Suprapubic skin (tissue), 4 donors: ENCODE measurements at places on chromosomes 5 and 9. TPM values are rescaled to one million over a fixed set of nuclear protein-coding genes. Genes with fewer than 3 reads are reported as not detected.

The URM1 gene
- total RNA-seq: 30.2 TPM

DNA sequence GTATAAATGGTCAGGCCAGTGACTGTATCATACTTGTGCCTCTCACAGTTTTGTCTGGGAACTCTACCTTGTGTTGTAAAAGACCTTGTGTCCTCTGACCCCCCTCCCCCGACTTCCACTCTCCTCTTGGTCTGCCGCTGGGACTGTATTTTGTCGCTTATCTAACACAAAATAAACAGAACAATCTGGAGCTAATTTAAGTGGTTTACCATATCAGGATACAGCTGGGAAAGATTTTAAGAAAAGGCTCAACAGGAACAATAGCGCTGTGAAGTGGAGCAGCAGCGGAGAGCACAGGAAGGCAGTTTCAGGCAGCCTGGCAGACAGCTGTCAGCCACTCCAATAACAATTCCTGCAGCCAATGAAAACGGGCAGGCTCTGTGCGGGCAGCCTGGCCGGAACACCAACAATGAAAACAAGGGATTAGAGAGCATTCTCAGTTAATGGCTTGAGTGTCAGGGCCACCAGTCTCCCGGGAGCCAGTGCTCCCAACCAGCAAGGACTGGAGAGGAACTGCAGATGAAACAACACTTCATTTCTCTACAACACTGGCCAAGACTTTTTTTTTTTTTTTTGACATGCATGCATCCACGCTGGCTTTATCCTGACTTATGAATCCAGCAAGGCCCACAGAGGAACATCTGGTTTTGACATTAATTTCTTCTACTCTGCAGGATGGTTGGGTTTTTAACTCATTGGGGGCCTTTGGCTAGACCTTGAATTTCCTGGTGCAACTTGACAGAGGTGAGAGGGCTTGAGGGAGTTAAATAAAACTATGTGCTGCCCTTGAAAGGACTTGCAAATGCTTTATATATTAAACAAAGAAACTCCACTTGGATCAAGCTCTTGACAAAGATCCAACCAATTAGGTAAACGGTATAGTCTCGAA lies 76.7 kb downstream of the ARSB start:
- DNase-seq: no peak

The NPR3 gene
- total RNA-seq: 7.4 TPM

DNA sequence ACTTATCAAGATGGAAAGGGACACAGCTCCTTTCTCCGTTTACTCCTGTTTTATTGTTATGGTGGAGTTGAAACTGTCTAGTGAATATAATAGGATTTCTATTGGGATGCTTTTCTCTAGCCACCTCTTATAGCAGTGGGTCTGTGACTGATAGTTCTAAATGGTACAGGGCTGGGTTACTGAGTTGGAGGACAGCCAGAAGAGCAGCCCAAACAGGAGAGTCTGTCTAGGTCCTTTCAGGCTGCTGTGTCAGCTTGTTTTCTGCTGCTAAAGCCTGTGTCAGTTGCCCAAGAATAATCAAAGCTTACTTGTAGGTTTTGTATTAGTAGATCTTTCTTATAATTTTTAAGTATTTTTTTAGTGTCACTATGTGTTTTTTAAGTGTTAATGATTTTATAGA lies 356.0 kb upstream of the SEMA6A start:
- no peak for DNase-seq

DNA sequence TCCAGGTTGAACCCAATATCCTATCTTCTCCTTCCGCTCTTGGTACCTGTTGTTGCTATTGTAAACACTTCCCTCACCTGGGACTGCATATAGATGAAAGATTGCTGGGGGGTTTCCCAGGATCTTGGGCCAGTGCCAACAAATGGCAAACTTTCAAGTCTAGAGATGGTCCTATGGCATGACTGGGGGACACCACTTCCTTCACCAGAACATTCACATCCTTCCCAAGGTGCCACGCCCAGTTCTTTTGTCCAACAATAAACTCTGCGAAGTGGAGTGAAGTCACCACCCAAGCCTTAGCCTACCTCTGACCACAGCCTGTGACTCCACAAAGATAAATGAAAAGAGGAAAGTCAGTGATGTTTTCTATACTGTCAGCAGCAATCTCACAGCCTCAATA lies 34.4 kb downstream of the DOCK8 start:
- no peak for DNase-seq

DNA sequence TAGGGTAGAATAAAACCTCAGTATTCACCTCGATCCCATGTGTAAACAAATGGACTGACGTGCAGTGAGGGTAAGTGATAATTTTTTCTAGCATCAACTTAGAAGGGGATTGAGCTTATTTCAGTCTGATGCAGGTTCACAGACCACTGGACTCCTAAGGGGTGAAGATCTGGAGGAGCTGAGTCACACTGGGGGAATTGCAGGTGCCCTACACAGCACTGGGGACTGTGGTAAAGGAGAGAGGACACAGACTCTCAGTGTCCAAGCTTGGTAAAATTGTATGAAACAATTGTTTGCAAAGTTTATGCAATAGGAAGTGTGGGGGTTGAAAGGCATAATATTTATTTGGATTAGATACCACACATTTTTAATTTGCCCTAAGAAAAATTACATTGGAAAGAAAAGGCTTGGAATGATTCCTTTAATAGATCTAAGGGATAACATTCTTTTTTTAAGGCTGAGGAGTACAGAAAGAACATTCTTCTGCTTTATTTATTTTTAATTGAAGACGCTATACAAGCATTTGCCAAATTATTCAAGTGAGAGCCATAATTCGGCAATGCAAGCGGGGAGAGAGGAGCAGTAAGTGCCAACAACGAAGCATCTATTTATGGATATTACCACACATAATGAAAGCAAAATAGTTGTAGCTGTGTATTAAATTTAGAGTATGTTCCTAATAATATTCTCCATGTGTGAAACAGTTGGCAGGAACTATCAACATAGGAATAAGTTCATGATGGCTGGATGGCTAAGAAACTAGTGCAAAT lies 766.9 kb upstream of the ADAMTS16 start:
- DNase-seq: no peak

DNA sequence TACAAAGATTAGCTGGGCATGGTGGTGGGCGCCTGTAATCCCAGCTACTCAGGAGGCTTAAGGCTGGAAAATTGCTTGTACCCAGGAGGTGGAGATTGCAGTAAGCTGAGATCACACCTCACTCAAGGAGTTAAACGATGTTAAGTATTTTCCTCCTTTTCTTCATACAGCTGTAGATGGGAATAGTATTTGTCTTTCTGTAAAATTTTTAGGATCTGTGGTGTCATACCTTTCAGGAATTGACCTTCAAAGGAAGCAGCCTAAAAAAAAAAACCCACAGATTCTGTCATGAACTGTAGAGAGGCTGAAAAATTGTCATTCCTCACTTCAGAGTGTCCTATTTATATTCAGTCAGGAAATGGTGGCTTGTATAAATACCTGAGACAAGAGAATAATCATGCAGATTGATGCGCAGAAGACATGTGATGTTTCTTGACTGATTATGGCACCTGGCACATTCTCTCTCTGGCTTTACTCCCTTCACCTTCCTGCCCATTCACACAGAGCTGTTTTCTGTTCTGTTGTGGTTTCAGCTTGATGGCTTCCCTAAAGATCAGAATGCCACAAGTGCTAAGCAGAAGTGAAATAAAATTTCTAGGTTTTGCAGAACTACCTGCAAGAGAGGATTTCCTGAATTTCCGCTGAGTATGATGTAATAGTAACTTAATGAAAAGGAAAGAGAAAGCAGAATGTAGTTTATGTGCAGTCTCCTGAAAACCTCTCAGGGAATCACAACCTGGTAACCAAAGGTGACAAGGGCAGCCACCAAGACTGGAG lies 3.8 kb downstream of the IFNA1 start:
- no peak for DNase-seq

DNA sequence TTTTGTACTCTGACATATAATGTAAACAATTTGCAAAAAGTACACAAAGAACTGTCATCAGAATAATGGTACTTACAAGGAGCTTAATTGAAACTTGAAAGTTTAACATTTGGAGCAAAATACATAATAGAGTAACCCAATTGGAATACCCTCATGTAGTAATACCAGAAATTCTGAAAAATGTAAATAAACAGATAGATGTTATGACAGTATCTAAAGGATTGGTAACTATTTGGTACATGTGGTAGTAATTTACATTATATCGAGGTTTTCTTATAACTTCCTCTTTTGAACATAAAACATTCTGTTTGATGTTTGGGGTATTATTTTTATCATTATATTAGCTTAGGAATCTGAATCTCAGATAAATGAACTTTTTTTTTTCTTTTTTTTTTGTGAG lies 211.7 kb upstream of the ELL2 start:
- DNase-seq: no peak

GRCh38 chr5:159252195-159252594 lies 10.9 kb upstream of the UBLCP1 start:
- DNase-seq: no peak

The PCDHGA6 gene
- 3.3 TPM for total RNA-seq

GRCh38 chr9:70044490-70045307 lies 1.1 kb downstream of the MAMDC2 start:
- DNase-seq: no peak

- no peak for DNase-seq
Observed at GRCh38 chr9:87950296-87950695, 24.0 kb downstream of the CDK20 start.

DNA sequence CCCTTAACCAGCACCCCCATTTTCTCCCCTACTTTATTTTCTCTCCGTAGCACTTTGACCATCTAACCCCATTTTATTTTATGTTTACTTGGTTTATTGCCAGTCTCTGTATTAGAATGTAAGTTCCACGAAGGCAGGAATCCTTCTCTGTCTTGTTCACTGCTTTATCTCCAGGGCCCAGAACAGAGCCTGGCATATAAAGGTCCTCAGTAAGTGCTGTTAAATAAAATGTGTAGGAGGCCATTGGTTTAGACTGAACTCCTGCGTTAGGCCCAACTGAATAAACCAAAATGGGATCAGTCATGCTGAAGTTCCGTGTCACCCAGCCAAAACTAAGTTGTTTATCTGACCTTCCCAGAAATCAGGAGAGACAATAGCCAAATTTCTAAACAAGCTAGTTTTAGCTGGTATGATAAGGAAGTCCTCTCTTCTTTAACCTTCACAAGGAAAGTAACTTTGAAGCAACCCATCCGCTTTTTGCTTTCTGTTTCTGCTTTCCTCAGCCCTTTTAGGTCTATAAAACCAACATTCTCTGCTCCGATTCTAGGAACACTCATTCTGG lies 29.0 kb upstream of the CCNJL start:
- no peak for DNase-seq

GRCh38 chr5:59620535-59621212 lies 272.9 kb downstream of the PDE4D start:
- no peak for DNase-seq

The SOX30 gene
- not detected for total RNA-seq

The ADAMTS2 gene
- 3.1 TPM for total RNA-seq

- no peak for DNase-seq
Observed at GRCh38 chr5:125510651-125511050, 764.2 kb upstream of the ZNF608 start.

The HRH2 gene
- 1.1 TPM for total RNA-seq

GRCh38 chr5:122314036-122314435 lies 2.0 kb downstream of the SNCAIP start:
- no peak for DNase-seq

DNA sequence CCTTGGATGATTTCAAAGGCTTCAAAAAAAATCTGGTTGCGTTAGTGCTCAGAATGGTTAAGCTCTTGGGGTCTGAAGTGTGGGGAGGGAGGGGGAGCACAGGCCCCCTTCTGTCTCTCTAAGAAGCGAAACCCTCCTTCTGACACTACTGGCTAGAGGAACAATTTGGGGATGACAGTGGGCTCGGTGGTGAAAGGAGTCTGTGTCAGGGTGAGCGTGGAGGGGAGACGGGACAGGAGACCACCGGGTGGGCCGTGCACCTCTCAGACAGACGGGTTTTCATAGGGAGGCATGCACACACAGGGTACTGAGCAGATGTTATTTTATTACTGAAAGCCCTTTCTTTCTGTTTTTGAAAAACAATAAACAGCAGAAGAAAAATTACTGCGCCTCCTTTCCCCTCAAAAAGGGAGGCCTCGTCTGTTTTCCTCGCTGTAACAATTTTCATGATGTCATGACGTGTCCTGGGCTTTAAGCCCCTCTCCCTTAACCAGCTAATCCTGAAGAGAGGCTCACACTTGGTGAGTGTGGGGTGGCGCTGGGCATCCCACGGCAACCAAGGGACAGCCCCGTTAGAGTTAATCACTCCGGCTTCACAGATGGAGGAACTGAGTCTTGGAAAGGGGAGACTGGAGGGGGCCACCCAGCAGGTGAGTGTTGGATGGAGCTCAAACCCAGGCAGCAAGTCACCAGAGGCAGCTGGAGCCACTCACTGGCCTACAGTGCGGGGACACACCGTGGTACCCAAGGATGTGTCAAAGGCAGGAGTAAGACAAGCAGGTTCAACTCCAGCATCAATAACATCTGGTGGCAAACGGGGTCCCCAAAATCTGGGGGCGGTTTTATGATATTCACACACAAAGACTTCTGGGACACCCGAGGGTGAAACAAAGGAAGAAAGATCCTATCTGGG lies 53.4 kb downstream of the PTCH1 start:
- peak; percentile 37 for DNase-seq

DNA sequence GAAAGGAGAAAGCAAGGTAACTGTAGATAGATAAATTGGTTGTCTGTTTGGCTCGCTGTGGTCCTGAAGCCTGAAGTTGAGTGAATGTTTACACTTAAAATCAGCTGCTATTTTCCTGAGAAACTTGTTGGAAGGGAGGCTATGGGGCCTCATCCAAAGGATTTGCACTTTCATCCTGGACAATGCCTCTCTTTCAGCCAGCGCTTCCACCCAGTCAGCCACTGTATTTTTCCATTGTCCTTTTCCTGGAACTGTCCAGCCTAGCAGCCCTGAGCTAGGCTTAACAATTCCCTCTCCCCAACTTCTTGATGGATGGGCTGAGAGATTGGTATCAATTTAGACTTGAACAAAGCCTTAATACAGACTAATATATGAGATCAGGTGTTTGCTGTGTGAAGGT lies 429.2 kb downstream of the DMAC1 start:
- DNase-seq: no peak

DNA sequence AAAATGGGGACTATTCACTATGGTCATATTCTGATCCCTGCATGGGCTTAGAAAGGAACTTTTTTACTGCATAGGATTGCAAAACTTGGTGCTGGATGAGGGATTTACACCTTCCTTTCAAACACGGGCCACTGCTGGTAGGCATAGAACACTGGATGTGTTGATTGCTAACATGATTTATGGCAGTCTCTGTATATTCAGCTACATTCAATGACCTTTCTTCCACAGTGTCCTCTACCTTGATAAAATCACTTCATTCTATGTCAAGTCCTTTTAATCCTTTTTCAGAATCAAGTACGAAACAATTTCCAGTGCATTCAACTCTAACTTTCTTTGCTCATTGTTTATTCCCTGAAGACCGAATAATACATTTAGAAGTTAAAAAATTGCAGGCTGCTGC lies 91.9 kb upstream of the ATG10 start:
- no peak for DNase-seq

- DNase-seq: peak; percentile 68
Observed at GRCh38 chr9:20884985-20885593, 146.4 kb downstream of the HACD4 start.

The BTNL3 gene
- not detected for total RNA-seq

The AK1 gene
- 26.8 TPM for total RNA-seq

- no peak for DNase-seq
Observed at GRCh38 chr5:113359419-113359818, 75.4 kb downstream of the TSSK1B start.

The SLC28A3 gene
- total RNA-seq: 40.1 TPM

GRCh38 chr9:98207606-98208005 lies 15.2 kb upstream of the CORO2A start:
- DNase-seq: no peak
